CD4-positive, alpha-beta T cell treated with Interleukin-2 at 100 ng/mL for 4 hours (primary cell): ENCODE measurements at places on chromosomes 12 and 14.

- DNase-seq, result no peak
Observed at GRCh38 chr12:100311317-100311716, 44.3 kb downstream of the SCYL2 start.

DNA sequence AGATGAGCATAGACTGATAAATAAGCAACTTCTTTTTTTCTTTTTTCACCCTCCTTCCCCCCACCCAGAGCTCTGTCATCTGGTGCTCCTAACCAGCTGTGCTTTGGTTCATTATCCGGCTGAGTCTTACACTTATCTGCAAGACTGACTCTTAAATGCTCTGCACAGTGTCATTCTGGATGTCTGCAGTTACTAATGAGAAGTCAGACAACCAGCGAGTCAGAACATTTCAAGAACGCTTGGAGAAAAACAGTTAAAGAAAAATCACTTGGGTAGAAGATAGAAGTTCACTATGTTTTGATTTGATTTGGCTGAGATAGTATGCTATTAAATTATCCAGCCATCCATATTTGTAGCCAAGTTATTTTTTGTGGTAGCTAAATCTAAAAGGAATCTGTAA lies 328.9 kb upstream of the PRICKLE1 start:
- DNase-seq, result no peak

- no peak for DNase-seq
Observed at GRCh38 chr14:96894966-96895365, 97.8 kb downstream of the VRK1 start.

DNA sequence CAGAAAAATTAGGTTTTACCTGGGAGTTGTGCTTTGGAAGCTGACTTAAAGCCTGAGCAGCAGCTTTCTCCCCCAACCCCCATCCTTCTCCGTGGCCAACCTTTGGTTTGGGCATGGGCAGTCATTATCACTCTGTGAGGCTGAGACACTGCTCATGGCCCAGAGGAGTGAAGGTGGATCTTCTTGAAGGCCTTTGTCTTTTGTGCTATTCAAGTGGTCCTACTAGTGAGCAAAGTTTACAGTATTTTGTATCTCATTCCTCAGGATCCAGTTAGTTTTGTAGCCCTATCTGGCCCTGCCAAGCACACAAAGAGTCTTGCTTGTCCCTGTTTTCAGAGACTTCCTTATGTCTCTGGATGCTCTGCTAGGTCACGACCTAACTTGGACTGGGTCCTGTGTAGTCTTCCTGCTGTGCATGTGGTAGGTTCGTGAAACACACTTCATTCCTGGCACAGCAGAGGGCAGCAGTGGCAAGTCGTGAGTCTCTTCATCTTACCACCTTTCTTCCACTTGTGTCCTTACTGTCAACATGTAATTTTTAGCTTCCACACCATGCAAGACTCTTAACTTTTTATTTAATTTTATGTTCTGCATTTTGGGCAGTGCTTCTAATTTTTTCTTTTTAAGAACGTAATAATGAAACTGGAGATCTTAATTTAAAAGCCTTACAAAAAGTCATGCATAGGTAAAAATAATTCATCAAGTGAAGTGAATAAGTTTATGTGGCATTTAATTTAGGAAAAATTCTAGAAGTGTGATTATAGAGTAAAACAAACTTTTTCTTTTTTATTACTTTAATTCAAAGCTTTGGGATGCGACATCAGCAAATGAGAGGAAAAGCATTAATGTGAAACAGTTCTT lies 53.7 kb downstream of the APAF1 start:
- peak; percentile 43 for DNase-seq
